ENCODE measurements at places on chromosomes 1 and 21.

- DNase-seq = no peak
Observed at GRCh38 chr1:183215076-183215720, 29.1 kb downstream of the LAMC2 start.

- no peak for DNase-seq
Observed at GRCh38 chr1:116678732-116679090, 11.2 kb upstream of the IGSF3 start.

DNA sequence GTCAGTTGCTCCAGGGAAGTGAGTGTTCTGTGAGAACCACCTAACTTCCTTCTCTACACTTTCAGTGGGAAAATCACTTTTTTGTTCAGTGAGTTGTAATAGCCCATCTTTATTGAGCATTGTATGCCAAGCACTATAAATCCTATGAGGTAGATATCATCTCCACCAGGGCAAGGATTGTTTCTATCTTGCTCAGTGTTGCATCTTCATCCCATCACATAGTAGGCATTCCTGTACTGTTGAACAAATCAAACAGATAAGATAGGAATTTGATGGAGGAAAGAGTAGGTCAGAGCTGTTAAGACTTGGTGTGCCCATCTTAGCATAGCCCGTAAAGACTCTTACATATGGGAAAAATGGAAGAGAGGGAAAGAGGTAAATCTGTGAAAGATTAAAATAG, 2.9 kb upstream of the PIGV start:
- DNase-seq = no peak

GRCh38 chr1:30882678-30883388, 25.7 kb downstream of the SDC3 start:
- no peak for DNase-seq

DNA sequence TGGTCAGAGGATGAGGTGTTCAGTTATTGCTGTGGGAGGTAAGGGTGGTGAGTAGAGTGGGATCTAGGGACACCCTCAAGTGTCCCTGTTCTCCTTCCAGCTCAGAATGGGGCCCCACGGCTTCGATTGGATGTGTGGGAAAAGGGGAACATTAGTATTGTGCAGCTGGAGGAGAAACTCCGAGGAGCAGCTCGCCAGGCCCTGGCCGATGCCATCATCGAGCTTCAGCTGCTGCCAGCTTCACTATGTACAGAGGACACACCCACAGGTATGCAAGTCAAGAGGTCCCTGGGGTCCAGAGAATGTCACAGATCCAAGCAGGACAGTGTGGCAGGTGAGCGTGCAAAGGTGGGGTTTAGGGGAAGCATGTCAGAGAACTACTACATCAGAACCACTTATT, 13.9 kb downstream of the HYI start:
- DNase-seq = no peak

GRCh38 chr1:8315573-8316475, 2.1 kb upstream of the SLC45A1 start:
- DNase-seq = no peak

DNA sequence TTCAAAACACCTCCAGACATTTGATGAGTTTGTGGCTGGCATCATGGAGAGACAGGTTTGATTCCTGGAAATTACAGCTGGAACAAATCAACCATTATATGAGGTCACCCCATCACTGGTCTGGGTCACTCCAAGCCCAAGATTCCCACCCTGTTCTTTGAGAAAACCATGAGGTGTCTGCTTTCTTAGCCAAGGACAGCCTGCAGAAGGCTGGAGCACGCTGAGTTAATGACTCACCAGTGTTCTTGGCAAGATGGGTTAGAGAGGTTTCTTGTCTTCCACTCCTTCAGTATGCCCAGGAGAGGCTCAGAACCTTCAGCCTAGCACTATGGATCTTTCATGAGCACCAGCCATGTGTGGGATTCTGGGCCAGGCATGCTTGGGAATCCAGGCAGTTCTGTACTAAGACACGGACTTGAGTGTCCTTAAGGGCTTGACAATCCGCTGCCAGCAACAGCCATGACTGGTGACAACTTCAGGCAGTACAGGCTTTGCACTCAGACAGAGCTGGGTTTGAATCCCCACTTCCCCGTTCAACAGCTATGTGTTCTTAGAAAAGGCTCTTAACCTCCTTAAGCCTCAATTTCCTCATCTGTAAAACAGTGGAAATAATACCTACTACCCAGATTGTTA, 43.9 kb downstream of the GRHL3 start:
- DNase-seq = no peak

GRCh38 chr21:34796518-34797200, 127.9 kb downstream of the CLIC6 start:
- DNase-seq = no peak
